ENCODE measurements at places on chromosomes 2 and 18. TPM values are rescaled to one million over a fixed set of nuclear protein-coding genes. Genes with fewer than 3 reads are reported as not detected.
A peak's percentile ranks its signal among the peaks of the same experiment; 100 is the strongest.

ANKRD30B gene
- total RNA-seq, result not detected

SLC19A3 gene
- 2.8 TPM for total RNA-seq

ITGB1BP1 gene
- 27.2 TPM for total RNA-seq

STPG4 gene
- total RNA-seq, result 0.35 TPM

CNDP1 gene
- total RNA-seq, result 0.13 TPM

GTF2A1L gene
- total RNA-seq, result 8.3 TPM

MEP1B gene
- not detected for total RNA-seq

UGT1A3 gene
- not detected for total RNA-seq

REG3A gene
- total RNA-seq, result not detected

ATF2 gene
- total RNA-seq, result 65.5 TPM

GKN2 gene
- not detected for total RNA-seq

CAVIN2 gene
- 53.8 TPM for total RNA-seq

METAP1D gene
- total RNA-seq, result 13.1 TPM

GRCh38 chr2:132701810-132702209 is 31.8 kb upstream of the LYPD1 start:
- no peak for DNase-seq

GRCh38 chr2:47501374-47502200 is 98.6 kb downstream of the MSH2 start:
- DNase-seq, result no peak

- DNase-seq, result no peak
Measured at GRCh38 chr18:74204526-74205152, 56.3 kb downstream of the TIMM21 start.

DNA sequence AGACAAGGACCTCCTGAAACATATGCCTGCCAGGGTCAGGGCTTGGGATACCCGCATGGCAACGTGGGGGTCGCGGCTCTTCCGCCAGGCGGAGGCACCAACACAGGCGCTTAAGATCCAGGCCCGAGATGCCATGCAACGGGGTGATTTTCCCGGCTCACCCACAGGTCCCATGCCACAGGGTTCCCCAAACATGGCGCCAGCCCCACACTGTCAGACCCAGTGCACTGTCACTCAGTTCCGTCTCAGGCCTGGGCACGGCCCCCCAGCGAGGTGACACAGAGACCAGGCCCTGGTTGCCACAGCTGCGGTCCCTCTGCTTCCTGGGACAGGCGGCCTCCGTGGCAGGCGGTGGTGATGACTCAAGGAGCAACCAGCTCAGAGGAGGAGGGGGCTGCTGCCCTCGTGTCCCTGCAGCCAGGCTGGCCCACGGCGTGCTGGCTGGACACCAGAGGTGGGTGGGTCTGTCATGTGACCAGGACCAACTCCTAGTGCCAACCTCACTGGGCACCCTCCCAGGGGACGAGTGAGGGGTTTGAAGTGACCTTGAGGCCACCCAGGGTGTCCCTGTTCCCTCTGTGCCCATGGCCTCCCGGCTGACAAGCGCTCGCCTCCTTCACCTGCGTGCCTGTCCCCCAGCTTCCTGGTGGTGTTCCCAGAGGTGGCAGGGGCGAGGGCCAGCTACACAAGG is 4.9 kb downstream of the PDCD1 start:
- DNase-seq, result peak; percentile 36

DNA sequence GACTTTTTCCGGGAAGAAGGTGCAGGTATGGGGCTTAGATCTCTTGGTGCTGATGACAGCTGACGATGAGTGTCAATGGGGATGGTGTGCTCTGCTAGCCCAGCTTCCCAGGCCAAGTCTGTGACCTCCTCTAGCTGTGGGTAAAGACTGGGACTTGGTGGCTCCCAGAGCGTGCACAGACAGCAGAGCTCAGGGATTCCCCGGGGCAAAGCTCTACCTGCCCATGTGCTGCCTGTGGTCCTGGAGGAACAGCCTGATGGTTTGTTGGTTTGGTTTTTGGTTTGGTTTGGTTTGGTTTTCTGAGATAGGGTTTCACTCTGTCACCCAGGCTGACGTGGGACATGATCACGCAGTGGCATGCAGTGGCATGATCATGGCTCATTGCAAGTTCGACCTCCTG is 19.2 kb downstream of the ATP6V1B1 start:
- DNase-seq, result no peak

DNA sequence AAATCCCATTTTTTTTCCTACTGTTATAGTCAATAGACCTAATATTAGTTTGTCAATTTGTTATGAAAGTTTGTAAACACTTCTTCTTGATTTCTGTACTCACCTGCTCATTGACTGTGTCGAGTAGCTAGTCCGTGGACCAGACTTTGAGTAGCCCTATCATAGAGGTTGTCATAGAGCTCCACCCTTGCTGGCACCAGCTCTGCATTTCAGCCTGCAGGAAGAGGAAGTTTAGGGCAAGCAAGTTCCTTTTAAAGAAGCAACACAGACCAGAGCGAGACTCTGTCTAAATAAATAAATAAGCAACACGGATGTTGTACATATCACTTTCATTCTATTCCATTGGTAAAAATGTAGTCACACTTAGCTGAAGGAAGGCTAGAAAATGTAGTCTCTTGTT is 74.0 kb downstream of the MCFD2 start:
- DNase-seq, result no peak

DNA sequence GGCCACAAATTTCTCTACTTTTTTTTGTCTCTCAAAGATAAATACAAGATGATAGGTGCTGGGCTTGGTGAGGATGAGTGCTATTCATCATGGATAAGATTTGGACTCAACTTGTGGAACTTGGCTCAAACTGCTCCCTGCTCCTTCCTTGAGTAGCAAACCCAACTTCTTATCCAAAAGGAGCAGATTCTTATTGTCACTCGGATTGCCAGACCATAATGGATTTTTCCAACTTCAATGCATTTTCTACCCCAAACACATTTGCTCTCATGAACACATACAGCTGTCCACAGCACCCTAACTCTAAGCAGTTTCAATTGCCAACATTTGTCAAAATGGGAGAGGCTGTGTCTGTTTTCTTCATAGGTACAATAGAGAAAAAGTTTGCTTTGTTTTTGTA is 99.5 kb upstream of the APCDD1 start:
- no peak for DNase-seq

DNA sequence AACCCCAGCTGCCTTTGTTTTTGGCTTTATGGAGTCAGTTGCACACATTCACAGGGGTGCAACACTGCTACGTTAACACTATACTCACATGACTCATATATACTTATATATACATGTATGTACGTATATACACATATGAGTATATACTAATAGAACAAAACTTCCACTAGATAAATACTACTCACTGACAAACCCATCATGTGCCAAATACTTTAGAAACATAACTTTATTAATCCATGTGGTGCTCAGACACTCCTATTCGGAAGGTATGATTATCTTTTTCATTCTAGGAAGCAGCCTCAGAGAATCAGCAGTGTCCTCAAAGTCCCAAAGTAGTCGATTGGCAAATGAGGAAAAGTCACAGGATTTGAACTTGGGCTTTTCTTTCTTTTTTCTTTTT is 7.9 kb downstream of the PMAIP1 start:
- DNase-seq, result no peak

- no peak for DNase-seq
Measured at GRCh38 chr2:223369889-223370288, 232.3 kb downstream of the SCG2 start.

- no peak for DNase-seq
Measured at GRCh38 chr2:152929628-152930027, 211.2 kb downstream of the ARL6IP6 start.

DNA sequence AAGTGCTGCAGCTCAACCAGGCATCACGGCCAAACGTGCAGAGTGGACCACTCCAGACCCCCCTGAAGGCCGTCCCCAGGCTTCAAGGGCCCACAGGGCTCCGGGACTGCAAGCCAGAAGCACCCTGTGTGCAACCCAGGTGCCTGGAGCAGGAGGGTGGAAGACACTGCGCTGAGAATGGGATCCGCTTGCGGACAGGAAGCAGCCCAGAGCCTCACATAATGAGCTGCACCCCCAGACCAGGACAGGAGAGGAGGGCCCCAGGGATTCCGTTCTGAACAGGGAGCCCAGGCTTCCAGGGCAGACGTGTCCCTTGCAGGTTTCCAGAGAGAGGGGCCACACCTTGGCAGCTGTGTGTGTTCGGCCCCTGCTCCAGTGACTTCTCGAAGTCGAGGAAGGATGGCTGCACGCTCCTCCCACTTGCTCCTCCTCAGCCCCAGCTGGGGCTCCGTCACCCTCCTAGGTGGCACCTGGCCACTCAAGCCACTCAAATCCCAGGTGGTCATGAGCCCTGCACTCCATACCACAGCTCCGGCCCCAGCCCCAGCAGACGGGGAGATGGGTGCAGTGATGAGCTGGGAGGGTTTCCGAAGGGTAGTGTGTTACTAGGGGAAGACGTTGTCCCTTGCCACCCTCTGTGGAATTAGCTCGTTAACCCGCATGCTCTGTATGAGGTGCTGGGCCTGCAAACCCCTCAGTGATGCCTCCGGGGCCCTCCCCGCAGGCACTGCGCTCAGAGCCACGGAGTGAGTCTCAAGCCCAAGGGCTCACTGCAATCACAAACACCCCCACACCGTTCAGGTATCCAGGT is 79.2 kb downstream of the NDUFA10 start:
- peak; percentile 9 for DNase-seq

DNA sequence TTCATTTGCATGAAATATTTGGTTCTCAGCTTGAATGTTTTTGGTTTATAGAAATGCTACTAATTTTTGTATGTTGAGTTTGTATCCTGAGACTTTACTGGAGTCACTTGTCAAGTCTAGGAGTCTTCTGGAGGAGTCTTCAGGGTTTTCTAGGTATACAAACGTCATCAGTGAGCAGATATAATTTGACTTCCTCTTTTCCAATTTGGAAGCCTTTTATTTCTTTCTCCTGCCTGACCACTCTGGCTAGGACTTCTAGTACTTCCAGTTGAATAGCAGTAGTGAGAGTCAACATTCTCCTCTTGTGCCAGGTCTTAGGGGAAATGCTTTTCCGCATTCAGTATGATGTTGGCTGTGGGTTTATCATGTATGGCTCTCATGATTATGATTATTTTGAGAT is 55.4 kb upstream of the THUMPD2 start:
- no peak for DNase-seq

DNA sequence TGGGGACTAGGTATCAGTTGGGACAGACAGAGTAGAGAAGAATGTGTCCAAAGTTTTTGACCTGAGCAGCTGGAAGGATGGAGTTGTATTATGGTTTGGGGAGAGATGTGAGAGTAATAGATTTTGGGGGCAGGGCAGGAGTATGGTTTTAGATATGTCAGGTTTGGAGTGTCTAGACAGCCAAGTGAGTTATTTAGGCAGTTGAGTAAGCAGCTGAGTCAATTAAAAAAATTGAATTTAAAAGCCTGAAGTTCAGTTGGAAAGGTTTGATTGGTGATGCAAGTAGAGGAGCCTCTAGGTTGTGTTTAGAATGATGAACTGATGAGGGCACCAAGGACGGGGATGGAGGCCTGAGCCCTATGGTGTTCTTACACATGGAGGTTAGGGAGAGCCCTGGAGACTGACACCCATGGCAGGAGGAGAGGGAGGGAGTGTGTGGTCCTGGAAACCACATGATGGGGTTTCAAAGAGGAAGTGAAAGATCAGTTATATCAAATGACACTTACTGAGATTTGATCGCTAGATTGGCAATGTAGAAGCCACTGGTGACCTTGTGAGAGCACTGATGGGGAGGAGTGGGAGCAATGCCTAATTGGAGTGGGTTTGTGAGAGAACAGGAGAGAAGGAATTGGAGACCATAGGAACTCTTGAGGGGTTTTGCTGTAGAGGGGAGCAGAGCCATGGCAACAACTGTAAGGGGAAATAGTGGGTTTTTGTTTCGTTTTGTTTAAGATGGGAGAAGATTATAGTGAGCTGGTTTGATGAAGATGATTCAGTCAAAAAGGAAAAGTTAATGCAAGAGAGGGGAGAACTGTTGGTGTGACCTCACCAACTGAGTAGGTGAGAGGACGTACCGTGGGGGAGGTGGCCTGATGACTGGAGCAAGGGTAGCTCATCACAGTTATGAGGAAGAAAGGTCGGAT is 10.3 kb downstream of the ITGA6 start:
- no peak for DNase-seq

DNA sequence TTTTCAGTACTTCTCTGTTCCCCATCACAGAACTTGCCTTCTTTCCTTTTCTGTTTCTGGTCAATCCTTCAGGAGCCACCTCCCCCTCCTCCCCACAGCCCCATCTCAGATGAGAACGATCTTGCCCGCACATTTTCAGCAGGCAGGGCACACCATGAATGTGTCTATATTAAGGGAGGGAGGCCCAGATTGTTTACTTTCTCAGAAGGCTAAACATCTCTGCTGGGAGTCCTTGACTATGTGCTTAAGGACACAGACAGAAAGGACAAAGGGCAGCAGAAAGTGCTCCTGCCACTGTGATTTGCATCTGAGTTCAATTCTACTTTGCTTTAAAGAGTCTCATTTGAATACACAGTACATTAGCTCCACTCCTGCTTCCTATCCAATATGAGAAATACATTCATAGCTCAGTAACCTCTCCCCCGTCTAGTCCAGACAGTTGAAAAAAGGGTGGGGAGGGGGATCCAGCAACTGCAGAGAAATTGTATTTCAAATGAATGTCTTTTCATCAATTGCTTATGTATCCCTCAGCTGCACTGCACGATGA is 175.0 kb upstream of the PARD3B start:
- DNase-seq, result no peak

DNA sequence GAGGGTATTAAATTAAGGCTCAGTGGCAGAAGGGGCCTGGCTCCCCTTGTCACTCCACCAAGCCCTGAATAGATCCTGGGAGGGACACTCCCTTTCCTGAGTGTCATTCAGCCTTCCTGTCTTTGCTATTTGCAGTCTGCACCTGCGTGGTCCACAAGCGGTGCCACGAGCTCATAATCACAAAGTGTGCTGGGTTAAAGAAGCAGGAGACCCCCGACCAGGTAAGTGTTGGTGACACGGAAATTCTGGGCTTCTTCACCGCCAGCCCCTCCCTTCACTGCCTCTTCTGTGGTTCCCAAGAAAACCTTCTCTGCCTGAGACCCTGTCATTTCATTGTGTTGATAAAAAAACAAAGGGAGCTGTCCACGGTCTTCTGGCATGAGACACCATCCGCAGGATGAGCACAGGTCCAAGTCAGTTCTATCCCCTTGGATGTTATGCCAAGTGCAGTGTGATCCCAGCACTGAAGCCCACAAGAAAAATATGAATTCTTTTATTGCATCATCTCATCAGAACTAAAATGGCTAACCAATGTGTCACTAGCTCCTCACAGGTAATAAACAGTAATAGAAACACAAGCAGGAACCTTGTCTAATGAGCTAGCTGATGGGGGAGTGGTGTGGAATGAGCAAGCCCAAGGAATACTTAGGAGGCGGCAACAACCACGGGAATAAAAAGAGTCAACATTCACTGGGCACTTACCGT is 316.9 kb upstream of the EPAS1 start:
- no peak for DNase-seq

DNA sequence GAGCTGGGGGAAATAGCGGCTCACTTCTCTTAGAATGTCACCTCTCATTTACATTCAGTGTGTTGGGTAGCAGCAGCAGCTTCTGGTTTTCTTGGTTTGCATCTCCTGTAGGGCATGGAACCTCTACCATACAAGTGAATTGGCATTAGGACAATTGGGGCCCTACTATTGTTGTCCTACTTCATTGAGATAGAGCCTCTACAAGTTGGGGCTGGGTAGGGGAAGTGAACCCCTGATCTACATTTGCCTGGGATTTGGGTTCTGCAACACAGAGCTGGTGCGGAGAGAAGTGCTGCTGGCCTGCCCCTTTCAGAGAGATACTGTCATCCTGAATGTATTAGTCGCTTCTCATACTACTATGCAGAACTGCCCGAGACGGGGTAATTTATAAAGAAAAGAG is 391.6 kb upstream of the HS6ST1 start:
- DNase-seq, result no peak
